ENCODE measurements at places on chromosomes 4 and X.

GRCh38 chr4:61079976-61080375 is 120.2 kb upstream of the ADGRL3 start:
- DNase-seq, result no peak

DNA sequence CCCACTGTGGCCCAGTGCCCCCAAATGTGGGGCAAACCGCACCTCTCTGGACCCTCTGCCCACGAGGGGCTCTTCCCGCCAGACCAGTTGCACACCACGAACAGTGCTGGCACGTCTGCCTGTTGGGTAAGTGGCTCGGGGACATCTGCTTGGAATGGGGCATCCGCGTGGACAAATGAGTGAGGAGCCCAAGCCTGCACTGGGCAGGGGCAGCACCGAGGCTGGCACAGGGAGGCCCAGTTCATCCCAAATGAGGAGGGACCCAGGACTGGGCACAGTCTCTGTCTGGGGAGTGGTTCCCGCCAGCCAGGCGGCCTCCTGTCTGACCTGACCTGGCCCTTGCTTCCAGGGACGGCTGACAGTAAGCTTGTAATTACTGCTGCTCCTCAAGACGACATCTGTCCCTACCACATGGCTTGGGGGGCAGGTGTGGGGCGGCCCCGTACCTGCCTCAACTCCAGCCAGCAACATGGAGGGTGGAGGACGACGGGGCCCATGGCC is 3.2 kb downstream of the SPON2 start:
- no peak for DNase-seq

- no peak for DNase-seq
Measured at GRCh38 chrX:9324676-9325075, 140.2 kb upstream of the TBL1X start.

- DNase-seq, result no peak
Measured at GRCh38 chr4:5114950-5115349, 63.7 kb downstream of the STK32B start.

GRCh38 chr4:133150486-133151340 is 1.6 kb downstream of the PCDH10 start:
- DNase-seq, result no peak

DNA sequence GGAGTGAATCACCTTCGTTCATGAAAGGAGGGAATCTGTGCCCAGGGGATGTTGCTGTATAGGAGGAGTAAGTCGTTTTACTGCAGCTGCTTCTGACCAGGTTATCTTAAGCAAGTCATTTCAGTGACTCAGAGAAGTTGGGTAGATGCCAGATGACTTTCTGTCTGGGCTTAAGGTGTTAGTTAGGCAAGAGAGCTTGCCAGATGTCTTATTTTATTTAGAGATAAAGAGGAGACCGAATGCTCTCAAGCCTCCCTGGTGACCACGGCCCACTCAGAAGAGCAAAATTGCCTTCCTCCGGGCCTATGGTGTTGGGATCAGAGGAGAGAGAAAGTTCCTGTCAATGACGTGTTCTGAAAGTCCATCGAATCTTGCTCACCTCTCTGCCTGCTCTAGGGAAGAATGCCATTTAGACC is 16.3 kb upstream of the ZNF827 start:
- no peak for DNase-seq

DNA sequence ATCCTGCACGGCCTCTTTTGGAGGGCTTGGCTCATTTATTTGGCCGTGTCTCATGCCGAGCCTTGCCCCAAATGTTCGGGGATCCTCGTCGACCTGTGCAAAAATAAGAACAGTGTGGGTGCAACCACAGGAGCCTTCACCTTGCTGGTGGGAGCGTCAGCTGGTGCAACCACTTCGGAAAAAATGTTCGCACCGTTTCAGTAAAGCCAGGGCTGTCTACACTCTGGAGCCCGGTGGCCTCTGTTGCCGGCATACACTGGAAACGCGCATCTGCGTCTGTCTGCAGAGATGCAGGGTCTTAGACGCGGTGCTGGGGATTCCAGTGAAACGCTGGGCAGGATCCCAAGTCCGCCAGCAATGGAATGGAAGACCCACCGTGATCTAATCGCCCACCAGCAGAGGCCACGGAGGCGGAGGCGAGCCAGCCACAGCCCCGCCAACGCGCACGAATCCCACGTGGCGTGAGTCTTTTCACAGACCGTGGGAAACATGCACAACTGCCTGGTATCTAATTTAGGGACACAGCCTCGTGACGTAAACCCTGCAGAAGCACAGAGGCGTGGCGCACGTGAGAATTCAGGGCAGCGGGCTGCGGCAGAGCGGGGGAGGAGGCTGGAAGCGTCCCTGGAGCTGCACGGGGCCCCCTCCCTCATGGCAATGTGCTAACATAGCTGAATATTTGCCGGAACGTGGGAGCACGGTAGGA is 13.8 kb upstream of the MXD4 start:
- no peak for DNase-seq

DNA sequence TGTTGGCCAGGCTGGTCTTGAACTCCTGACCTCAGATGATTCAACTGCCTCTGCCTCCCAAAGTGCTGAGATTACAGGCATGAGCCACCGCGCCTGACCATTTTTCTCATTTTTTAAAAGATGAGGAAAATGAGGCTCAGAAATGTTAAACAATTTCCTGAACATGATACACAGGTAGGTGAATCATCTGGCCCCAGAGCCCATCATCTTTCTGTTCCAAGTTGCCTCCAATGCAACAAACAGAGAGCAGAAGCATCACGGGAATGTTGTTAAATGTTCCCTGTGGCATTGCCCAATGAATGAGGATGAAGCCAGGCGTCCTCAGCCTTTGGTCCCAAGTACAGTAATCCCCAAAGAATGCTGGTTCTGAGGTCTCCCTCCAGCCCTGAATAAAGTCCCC is 31.3 kb upstream of the ANXA5 start:
- no peak for DNase-seq

DNA sequence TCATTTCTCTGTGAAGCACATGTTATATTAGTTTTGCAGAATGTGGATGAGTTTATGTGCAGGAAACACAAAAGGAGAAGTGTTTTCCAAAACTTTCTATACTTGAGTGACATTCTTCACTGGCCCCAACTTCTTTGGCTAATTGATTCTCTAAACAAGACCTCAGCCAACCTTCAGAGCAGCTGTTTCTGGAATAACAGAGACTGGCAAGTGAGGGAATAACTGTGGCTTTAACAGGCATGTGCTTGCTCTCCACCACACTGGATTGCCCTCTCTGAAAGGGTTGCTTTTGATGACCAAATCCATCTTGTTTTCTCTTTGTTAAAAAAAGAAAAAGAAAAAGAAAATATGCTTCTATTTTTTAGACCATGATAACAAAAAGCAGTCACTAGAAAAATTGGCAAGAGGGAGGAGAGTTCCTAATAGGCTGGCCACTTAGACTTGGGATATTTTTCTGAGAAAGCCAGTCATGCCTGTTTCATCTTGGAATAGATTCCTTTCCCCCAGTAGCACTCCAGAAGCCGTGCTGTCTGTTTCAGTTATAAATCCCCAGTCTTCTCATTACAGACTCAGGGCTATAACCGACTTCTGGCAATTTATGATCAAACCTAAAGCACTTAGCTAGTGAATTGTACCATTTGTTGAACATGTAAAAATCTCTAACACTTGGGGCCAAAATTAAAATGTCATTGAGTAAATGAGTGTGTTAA is 295.0 kb upstream of the NR3C2 start:
- DNase-seq, result no peak

DNA sequence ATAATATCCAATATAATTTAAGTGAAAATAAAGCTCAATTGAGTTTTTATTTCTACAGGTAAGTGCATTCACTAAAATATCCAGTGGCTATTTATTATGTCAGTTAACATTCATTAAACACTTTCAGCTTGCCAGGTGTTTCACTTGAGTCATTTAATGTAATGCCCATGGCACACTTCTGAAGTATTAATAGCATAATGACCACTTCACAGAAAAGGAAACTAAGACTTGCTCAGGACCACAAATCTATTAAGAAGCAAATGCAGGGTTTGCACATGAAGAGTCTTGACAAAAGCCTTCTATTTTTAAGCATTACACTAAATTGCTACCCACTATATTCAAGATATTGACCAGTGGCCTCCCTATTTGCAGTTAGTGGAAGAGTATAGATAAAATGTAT is 612.7 kb downstream of the KCTD8 start:
- DNase-seq, result no peak

DNA sequence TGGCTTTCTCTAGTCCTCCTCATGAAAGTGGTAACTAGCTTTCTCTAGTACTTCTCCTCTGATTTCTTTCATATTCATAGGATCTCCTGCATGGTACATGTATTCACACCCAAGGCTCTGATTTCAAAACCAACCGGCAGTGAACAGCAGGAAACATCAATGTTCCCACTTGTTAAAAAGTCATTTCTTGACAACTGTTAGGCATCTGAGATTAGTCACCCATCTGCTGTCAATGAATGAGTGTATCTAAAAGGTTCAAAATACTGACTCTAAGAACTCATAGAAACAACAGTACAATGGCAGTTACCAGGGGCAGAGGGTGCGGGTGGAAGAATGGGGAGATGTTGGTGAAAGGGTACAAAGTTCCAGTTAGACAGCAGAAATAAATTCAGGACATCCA is 31.5 kb upstream of the PUDP start:
- no peak for DNase-seq

GRCh38 chr4:14345356-14345775 is 656.9 kb upstream of the CPEB2 start:
- no peak for DNase-seq

DNA sequence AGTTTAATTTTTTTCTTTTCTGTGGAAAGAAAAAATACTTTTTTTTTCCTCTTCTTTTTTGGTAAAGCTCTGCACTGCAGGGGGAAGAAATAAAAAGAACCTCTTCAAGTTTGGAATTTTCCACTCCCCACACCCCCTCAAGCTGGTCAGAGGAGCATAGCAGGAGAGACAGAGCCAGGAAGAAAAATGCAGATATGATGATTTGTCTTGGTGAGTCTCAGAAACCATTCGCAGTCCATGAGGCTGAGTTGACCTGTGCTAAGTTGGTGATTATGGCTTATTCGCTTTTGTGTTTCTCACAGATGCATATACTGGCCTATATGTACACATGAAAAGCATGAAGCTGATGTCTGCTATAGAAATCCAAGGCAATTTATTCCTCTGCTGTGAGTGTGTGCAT is 205.9 kb downstream of the LDB2 start:
- DNase-seq, result no peak

GRCh38 chr4:142334931-142335330 is 511.2 kb downstream of the INPP4B start:
- no peak for DNase-seq

- no peak for DNase-seq
Measured at GRCh38 chr4:186740822-186741221, 17.2 kb upstream of the FAT1 start.

GRCh38 chr4:143554728-143555597 is 41.5 kb downstream of the SMARCA5 start:
- no peak for DNase-seq

DNA sequence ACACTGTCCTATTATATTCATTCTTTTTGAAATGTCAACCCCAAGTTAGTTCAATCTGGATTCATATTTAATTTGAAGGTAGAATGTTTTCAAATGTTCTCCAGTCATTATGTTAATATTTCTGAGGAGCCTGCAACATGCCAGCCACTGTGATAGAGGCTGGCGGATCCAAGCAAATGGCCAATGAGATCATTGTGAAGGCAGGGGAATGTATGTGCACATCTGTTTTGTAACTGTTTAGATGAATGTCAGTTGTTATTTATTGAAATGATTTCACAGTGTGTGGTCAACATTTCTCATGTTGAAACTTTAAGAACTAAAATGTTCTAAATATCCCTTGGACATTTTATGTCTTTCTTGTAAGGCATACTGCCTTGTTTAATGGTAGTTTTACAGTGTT is 1.6 kb downstream of the CXCL1 start:
- no peak for DNase-seq

GRCh38 chr4:156693557-156693956 is 278.0 kb downstream of the PDGFC start:
- DNase-seq, result no peak

- DNase-seq, result no peak
Measured at GRCh38 chr4:168572002-168572401, 75.2 kb downstream of the PALLD start.

GRCh38 chr4:2154215-2154740 is 87.6 kb downstream of the HAUS3 start:
- no peak for DNase-seq

- no peak for DNase-seq
Measured at GRCh38 chr4:686413-687040, 2.4 kb downstream of the SLC49A3 start.

DNA sequence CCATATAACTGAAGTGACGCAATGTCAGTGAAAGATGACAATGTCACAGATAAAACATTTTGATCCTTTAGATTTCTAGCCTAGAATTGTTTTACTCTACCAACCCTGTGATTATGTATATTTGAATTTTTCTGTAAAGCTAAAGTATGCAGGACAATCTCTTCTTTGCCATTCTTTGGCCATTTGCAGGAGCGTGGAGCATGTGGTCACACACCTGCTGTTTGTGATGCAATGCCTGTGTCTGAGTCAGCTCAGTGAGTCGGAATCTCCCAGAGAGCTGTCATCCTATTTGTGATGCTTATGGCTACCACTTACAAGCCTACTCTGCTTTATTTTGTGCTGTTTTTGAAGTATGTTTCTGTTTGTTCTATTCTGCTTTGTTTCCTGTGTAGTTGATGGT is 214.5 kb downstream of the NAF1 start:
- no peak for DNase-seq

DNA sequence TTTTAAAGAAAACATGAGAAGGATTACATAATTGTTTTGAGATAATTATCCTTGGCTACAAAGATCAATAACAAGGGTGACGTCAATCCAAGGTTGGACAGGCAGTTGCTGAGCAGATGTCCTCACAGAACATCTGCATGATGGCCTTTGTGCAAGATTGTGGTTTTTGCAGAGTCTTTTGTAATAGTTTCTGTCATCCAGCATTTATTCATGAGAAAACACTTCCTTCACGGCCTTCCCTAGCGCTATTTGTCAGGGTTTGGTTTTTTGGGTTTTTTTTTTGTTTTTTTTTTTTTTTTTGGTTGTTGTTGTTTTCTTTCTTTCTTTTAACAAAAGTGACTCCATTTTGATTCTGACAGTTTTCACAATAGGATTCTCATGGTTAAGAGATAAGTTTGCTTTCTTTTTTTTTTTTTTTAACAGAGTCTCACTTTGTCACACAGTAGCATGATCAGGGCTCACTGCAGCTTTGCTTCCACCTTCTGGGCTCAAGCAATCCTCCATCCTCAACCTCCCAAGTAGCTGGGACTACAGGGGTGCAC is 31.5 kb upstream of the ELF2 start:
- no peak for DNase-seq

DNA sequence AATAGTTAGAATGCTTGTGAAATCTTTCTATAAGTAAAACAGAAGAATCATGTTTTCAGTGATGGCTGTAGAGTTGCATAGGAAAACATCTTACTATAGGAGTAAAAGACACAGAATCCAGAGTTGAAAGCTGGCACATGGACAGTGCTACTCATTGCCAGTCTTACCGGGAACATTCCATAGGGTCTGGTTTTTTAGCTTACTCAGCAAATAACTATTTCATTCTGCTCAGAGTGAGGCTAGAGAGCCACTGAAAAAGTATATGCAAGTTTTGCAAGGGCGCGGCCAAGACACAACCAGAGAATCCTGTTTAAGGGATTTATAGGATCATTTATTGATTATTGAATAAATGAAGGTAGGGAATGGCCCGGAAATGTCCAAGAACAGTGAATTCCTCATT is 60.3 kb downstream of the MTHFD2L start:
- no peak for DNase-seq

GRCh38 chrX:20680998-20681397 is 414.3 kb upstream of the RPS6KA3 start:
- DNase-seq, result no peak

- DNase-seq, result no peak
Measured at GRCh38 chr4:147012059-147012707, 66.5 kb upstream of the TTC29 start.

GRCh38 chr4:123415576-123415975 is 19.0 kb downstream of the SPRY1 start:
- DNase-seq, result no peak

Data from stimulated activated CD4-positive, alpha-beta T cell treated with anti-CD3 and anti-CD28 coated beads, TNF-alpha, amount 100 ng/mL, for 1 hour (primary cell).